ENCODE measurements at places on chromosomes 5 and 9. TPM values are rescaled to one million over a fixed set of nuclear protein-coding genes. Genes with fewer than 3 reads are reported as not detected.

Gene GARNL3
- total RNA-seq = 8.0 TPM

GRCh38 chr5:93584596-93585040, 1.6 kb downstream of the NR2F1 start:
- no peak for DNase-seq

Gene SH3TC2
- 1.4 TPM for total RNA-seq

Gene CBY3
- total RNA-seq = not detected

- no peak for DNase-seq
These were observed 109.9 kb upstream of the C9orf72 start for GRCh38 chr9:27683181-27683580.

Measured in upper lobe of right lung (tissue), 1 donor.